ENCODE measurements at places on chromosomes 2 and 18. TPM values are rescaled to one million over a fixed set of nuclear protein-coding genes. Genes with fewer than 3 reads are reported as not detected.

DNA sequence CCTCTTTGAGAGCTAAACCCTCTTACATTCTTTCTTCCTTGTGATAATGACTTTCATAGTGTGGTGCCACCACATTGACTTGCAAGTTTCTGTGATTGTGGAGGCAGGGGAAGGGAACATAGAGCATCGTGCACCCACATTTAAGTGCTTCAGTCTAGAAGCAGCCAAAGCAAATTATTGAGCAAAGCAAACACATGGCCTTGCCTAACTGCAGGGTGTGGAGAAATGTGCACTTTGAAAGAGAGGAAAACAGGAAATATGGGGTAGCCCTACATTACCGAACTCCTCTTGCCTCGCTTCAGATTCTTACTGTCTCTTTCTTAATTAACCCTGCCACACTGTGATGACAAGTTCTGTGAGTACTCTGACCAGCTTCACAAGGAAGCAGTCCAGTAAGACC lies 814.6 kb downstream of the SLC4A3 start:
- DNase-seq, result no peak

GRCh38 chr2:227783404-227784138 lies 30.1 kb upstream of the CCL20 start:
- peak; percentile 71 for DNase-seq

GRCh38 chr2:32900246-32900973 lies 46.3 kb upstream of the LTBP1 start:
- DNase-seq, result no peak

DNA sequence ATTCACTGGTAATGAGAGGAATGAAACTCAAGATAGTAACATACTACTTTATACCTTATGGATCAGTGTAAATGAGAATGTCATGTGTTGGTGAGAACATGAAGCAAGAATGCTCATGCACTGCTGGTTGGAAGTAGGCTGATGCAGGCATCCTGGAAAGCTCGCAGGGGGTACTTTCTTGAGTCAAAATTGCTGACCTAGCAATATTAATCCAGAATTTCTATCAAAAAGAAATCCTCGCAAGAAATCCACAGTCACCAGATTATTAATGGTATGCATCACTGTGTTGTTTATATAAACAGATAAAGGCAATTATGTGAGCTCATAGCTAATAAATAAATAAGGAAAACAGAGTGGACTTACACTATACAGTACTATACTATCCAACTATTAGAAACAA lies 713.7 kb upstream of the PKDCC start:
- no peak for DNase-seq

DNA sequence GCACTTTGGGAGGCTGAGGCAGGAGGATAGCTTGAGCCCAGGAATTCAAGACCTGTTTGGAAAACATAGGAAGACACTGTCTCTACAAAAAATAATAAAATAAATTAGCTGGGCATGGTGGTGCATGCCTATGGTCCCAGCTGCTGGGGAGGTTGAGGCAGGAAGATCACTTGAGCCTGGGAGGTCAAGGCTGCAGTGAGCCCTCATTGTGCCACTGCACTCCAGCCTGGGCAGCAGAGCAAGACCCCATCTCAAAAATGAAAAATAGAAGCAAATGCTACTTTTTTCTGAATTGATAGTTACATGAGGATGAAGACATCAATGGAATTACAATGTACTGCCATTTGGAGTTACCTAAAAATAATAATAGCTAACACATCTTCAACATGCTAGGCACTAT lies 31.9 kb downstream of the METTL21A start:
- DNase-seq, result no peak

DNA sequence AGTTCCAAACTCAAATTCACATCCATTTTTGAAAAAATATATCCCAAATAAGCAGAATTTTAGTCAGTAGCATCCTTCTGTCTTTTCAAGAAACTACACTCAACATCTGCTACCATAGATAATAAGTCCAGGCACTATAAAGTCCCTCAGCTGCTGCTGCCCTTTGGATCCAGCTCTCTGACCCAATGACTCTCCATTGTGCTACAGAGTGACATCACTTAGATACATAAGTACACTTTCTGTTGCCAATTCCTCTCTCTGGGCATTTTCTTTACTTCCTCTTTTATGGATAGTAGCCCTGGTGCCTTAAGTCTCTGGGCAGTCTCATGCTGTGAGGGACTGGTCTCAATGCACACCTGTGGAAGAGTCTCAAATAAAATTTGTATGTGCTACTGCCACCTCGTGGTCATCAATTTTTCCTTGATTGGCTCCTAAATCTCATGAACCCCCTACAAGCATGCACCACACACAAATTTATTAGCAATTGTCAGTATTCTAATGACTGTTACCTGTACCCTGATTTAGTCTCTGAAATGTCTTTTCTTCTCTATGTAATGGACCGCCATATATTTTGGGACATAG lies 219.2 kb downstream of the LRP1B start:
- DNase-seq, result peak; percentile 10

- DNase-seq, result no peak
These were observed 30.8 kb upstream of the AAK1 start for GRCh38 chr2:69674316-69674670.

GRCh38 chr2:24970483-24971285 lies 1.1 kb downstream of the DNAJC27 start:
- no peak for DNase-seq

GRCh38 chr2:180829836-180830235 lies 150.6 kb upstream of the UBE2E3 start:
- no peak for DNase-seq

- DNase-seq, result no peak
These were observed 366.9 kb downstream of the OSR1 start for GRCh38 chr2:18991177-18992168.

- no peak for DNase-seq
These were observed 155.9 kb downstream of the ESCO1 start for GRCh38 chr18:21444465-21445212.

DNA sequence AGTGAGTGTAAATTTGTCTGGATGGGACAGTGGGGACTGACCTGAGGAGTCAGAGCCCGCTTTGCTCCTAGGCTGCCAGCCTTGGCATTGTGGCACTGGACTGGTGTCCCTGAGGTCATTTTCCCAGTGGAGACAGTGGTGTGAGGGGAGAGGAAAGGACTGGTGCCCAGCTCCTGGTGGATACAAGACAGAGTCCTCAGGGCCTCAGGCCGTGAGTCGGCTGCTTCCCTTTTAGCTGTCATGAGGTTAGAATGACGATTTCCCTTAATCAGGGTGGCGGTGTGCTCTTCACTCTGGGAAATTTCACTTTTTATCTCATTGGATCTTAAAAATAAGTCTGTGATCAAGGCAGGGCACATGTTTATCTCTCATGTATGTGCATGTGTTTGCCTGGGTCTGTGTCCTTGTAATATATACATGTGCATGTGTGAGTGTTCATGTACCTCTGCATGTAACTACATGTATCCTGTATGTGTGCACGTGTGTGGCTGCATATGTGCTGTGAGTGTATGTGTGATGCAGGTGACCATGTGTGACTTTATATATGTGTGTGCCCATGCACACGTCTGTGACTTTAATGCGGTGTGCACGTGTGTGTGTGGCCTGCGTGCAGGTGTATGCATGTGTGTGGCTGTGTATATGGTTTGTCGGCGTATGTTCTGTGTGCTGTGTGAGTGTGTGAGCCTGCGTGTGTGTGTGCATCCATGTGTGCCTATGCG lies 55.7 kb downstream of the GLI2 start:
- no peak for DNase-seq

- peak; percentile 41 for DNase-seq
These were observed 82.3 kb upstream of the LDLRAD4 start for GRCh38 chr18:13136056-13136903.

GRCh38 chr2:233280114-233280693 lies 27.4 kb upstream of the SAG start:
- DNase-seq, result no peak

DNA sequence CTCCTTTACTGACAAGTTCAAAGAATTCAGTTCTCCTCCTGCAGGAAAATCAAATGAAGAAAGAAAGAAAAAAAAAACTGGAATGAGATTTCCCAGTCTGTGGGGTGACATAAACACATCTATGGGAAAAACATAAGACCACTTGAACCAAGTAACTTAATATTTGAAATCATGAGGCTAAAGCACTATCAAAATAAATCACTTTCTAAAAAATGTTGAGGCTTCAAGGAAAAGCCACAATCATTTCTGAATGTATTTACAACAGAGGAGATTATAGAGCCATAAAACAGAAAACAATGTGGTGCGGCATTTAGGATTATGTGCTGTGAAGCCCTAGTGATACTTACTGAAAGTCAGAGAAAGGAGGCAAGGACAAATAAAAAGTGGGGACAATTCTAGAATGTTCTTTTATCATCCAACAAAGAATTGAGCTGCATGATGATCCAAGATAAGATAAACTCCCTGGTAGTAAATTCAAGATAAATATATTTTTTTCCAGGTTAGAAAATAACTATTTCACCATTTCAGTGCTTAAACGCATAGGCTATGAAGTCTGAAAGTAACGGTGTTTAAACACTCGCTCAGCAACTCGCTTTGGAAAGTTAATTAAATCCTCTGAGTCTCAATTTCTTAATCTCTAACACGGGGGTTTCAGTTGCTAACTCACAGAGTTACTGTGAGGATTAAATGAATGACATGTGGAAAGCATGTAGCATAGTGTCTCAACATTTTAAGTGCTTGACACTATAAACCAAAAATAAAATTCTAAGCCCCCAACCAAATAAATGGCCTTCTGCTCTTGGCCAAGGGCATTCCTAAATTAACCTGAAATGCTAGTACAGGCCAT lies 288.5 kb downstream of the AGPS start:
- DNase-seq, result no peak

GRCh38 chr2:219387306-219388120 lies at the start of gene DNPEP:
TSS of gene DNPEP (minus strand) at chr2:219387912. CDS start at chr2:219387794, 118 bp downstream.
- peak; percentile 94 for DNase-seq

DNA sequence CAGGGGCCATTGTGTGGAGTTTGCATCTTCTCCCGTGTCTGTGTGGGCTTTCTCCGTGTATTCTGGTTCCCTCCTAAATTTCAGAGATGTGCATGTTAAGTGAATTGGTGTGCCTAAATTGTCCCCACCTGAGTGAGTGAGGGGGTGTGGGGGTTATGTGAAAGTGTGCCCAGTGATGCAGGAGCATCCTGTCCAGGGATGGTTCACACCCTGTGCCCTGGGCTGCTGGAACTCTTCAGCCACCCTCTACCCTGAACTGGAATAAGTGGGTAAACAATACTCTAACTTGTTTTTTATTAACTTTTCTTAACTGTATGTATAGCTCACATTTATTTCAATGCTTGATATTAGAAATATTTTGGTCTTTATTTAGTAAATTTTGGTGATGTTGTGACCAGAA lies 56.0 kb downstream of the UBE2E3 start:
- no peak for DNase-seq

DNA sequence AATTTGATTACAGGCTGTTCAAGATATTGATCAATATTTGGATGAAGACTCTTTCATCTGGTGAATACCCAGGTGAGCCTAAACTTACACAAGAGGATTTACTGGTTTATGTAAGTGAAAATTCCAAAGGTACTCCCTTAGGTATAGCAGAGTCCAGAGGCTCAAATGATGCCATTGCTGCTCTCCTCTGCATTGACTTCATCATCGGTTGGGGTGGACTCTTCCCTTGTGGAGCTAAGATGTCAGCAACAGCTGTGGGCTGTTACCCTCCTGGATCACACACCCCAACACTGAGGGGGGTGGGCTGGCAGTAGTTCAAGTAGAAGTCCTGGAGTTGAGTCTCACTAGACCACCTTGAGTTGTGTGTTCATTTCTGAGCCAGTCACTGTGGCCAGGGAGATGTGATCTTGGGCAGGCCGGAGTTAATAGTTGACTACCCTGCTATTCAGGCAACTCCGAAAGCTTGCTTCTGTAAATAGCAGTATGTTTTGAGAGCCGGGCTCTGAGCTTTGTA lies 236.9 kb downstream of the PTPRM start:
- no peak for DNase-seq

DNA sequence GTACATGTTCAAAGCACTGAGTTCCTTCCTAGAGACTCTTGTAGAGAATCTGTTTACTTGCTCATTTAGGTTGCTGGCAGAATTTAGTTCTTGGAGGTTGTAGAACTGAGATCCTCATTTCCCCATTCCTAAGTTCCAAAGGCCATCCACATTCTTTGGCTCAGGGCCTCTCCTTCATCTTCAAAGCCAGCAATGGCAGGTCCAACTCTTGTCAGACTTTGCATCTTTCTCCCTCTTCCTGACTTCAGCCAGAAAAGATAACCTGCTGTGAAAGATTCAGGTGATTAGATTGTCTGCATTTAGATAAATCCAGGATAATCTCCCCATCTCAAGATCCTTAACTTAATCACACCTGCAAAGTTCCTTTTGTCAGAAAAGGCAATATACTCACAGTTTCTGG lies 51.1 kb downstream of the SOCS6 start:
- no peak for DNase-seq

- DNase-seq, result peak; percentile 45
These were observed 67.5 kb downstream of the SPATS2L start for GRCh38 chr2:200373973-200374416.

DNA sequence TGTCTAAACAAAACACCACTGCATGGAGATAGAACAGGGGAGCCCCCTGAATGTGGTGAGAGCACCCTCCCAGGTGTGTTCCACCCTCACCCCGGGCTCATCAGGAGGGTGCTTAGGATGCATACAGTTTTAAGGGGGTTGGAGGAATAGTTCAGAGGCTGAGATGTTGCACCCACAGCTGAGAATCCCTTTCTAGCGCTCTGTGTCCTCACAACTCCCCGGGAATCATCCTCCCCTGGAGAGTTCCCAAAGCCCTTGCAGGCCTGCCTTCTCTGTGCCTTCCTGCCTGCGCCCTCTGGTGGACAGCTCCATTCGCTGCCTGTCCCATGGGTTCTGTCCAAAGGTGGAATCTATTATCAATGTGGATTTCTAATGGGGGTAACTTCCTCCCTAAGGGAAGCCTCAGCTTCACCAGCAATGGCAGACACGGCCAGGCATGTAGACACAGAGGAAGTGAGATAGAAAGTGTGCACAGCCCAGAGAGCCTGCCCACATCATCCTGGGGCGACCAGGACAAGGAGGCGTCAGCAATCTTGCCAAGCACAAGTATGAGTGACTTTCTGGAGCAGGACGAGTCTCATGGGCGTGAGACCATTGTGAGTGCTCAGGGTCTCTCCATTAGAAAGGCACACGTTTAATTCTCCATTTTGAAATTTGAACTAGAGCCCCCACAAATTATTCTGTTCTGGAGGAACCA lies 1.2 kb upstream of the UGT1A5 start:
- DNase-seq, result peak; percentile 74

The PAX8 gene
- total RNA-seq, result 0.64 TPM

The KATNAL2 gene
- total RNA-seq, result 3.1 TPM

The CCDC150 gene
- 4.9 TPM for total RNA-seq

The MOB4 gene
- total RNA-seq, result 20.1 TPM

The GALNT5 gene
- not detected for total RNA-seq

The LAMA3 gene
- total RNA-seq, result not detected

The KCNK3 gene
- total RNA-seq, result not detected

The CDK15 gene
- total RNA-seq, result not detected

The TMEM182 gene
- total RNA-seq, result 5.0 TPM
